ENCODE measurements at places on chromosomes 2 and 18.

- DNase-seq, result no peak
Observed at GRCh38 chr2:36469710-36470109, 114.1 kb downstream of the CRIM1 start.

DNA sequence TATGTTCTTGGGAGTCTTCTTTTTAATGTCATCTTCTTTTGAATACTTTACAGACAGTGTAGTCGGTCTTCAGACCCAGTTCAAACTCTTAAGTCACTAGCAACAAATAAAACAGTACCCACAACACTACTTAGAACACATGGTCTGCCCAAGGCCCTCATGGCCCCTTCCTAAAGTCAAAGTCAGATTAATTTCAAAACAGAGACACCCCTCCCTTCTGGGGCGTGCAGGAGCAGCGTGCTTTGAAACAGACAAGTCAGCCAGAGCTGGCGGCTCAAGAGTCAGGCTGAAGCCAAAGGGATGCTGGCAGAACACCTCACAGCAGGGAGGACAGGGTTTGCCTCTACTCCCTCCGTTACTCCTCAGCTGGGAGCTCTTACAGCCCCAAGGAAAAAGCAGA is 77.5 kb downstream of the TFCP2L1 start:
- DNase-seq, result no peak

- DNase-seq, result no peak
Observed at GRCh38 chr2:117820444-117820843, 6.0 kb downstream of the DDX18 start.

- DNase-seq, result no peak
Observed at GRCh38 chr2:28269019-28269784, 123.5 kb upstream of the FOSL2 start.

- DNase-seq, result peak; percentile 87
Observed at GRCh38 chr2:237208373-237209260, 122.9 kb downstream of the COPS8 start.
